ENCODE measurements at places on chromosomes 1 and 21.
A peak's percentile ranks its signal among the peaks of the same experiment; 100 is the strongest.

GRCh38 chr21:42047821-42048613 lies 23.1 kb upstream of the UMODL1 start:
- peak; percentile 97 for DNase-seq

DNA sequence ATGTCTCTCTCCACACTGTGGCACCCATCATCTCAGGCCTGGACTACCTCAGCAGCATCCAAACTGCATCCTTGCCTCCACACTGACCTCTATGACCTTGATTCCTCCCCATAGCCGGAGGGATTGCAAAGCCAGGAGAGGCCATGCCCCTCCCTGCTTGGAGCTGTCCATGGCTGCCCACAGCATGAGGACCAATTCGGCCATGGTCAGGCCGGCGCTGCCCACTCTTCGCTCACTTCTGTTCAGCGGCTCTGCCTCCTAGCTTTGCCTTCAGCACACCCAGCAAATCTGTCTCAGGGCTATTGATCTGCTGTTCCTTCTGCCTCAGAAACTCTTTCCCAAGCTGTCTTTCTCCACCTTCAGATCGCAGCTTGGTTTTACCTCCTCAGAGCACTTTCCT lies 94.5 kb downstream of the TNR start:
- no peak for DNase-seq

GRCh38 chr1:156904187-156904959 lies 10.9 kb downstream of the PEAR1 start:
- no peak for DNase-seq

- no peak for DNase-seq
These were observed 103.8 kb downstream of the ADARB1 start for GRCh38 chr21:45178070-45178608.

DNA sequence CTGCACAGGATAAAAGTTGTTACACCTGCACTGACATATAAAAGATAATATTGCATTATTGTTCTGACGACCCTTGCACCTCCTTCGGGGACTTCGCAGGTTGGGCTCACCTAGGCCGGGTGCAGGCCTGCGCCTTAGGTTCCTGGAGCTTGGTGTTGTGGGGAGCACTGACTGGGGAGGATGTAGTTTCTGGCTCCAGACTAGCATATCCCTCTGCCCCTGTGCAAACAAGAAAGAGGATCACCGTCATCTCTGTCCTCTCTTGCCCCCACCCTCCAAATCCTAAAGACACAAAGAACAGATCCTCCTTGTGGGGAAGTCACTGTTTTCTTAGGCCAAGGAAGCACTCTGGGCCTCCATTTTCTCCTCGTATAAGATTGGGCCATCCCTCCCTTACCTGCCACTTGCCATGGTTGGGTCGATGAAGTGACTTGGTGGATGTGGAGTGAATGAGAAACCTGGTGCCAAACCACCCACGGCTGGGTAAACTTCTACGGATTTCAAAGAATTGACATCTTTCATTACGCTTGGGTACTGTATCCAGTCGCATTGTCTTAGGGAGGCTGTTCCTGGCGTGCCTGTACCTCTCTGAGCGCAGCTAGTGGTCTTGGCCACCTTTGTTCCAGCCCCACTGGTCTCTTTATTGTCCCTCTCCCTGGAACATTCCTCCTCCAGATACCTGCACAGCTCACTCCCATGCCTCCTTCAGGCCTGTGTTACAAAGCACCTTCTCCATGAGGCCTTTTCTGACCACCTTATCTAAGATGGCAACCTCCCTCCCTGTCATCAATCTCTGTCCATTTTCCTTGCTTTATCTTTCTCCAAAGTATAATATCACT lies 34.4 kb upstream of the PKP1 start:
- DNase-seq: no peak

GRCh38 chr1:77200806-77201205 lies 18.4 kb downstream of the PIGK start:
- peak; percentile 63 for DNase-seq

DNA sequence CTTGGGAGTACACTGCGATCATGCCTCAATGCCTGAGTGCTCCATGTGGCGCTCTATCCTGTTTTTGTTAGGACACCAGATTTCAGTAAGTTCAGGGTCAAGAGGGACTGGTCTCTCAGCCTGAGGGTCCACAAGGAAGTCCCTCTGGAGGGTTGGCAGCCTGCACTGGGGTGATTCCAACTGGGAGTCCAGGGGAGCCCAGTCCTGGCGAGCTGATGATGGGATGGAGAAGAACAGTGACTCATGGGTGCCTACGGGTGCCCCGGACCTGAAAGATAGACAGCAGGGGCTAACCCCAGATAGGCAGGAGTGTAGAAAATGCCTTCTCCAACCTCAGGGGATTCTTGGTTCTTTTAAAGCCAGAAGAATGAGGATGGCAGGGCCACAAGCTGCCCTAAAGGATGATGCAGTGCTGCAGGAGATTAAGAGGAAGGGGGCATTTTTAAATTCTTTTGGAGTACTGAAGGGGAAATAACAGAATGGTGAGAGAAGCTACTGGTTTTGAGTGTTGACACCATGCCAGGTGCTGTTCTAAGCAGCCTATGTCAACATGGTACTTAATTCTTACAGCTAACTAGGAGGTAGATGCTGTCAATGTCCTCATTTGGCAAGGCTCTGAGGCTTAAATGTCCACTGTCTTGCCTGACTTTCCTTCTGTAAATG lies 68.4 kb upstream of the TLR5 start:
- DNase-seq: no peak

DNA sequence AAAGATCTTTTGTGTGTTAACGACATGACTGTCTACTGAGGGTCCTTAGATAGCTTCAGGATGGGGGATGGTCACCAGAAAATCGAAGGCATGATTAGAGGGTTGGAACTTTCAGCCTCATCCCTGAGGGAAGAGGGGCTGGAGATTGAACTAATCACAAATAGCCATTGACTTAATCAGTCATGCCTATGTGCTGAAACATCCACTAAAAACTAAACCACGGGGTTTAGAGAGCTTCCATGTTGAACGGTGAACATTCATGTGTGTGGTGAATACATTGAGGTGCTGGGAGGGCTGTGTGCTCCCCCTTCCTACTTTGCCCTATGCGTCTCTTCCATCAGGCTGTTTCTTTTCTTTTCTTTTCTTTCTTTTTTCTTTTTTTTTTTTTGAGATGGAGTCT lies 17.0 kb downstream of the RBP7 start:
- DNase-seq: no peak

GRCh38 chr1:92538413-92539061 lies 51.8 kb upstream of the GFI1 start:
- DNase-seq: peak; percentile 58

DNA sequence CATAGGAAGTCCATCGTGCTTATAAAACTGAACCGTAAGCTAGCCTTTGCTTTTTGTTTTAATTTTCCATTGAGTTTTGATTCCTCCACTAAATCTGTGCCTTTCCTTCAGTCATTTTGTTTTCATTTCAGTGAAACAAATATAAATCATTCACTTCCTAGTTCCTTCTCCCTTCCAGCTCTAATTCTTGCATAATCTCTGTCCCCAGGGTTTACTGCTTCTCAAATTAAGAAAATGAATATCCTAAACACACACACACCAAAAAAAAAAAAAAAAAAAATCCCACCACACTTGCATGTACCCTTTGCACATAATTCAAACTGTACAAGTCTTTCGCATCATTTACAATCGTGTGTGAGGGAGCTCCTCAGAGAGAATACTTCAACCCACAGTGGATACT lies 6.8 kb downstream of the KCNH1 start:
- DNase-seq: no peak

- DNase-seq: peak; percentile 95
These were observed 2.3 kb upstream of the RUNX1 start for GRCh38 chr21:35051287-35051818.

GRCh38 chr21:43861706-43862105 lies 3.3 kb upstream of the AGPAT3 start:
- DNase-seq: no peak

GRCh38 chr1:164587617-164588501 lies 28.9 kb downstream of the PBX1 start:
- no peak for DNase-seq

DNA sequence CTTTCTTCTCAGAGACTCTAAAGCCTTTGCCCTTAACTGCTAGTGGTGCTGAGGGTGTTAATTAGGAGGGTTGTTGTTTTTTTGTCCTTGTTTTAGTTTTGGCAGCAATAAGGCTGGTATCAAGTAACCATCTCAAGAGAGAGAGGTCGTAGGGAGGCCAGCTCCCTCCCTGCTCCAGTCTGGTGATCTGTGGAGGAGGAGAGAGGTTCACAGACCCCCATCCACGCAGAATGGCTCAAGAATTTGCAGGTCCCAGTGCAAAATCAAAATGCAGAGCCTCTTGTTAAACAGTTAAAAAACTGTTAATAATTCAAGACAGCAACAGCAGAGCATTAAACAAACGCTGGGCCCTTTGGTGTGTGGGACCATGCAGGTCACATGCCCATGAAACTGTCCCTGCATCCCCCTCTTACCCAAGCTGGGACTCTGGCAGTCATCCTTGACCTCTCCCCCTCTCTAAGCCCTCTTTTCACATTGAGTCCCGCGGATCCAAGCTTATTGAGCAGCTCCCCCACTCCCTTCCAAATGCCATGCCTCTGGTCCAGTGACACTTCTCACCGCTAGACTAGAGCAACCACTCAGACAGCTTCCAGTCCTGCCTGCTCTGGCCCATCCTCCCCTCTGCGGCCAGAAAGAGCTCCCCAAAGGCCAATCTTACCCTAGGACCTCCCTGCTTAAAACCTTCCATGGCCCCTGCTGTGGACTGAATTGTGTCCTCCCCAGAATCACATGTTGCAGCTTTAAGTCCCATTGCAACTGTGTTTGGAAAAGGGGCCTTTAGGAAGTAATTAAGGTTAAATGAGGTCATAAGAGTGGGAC lies 47.7 kb upstream of the RPL11 start:
- no peak for DNase-seq

- no peak for DNase-seq
These were observed 224.0 kb downstream of the KIF26B start for GRCh38 chr1:245378745-245379144.

- DNase-seq: peak; percentile 15
These were observed 10.2 kb downstream of the C1orf216 start for GRCh38 chr1:35708441-35708921.

- peak; percentile 56 for DNase-seq
These were observed at the start of gene SYDE2 for GRCh38 chr1:85200463-85201339. SYDE2 (minus strand) TSS chr1:85201016; CDS start chr1:85200996, 20 bp downstream.

GRCh38 chr1:17554954-17555353 lies 15.5 kb downstream of the ARHGEF10L start:
- DNase-seq: no peak

GRCh38 chr21:20026543-20026942 lies 971.7 kb upstream of the NCAM2 start:
- DNase-seq: no peak

- no peak for DNase-seq
These were observed 8.2 kb downstream of the RBM15 start for GRCh38 chr1:110347182-110347893.

- DNase-seq: no peak
These were observed 118.8 kb downstream of the SIPA1L2 start for GRCh38 chr1:232511172-232511571.

DNA sequence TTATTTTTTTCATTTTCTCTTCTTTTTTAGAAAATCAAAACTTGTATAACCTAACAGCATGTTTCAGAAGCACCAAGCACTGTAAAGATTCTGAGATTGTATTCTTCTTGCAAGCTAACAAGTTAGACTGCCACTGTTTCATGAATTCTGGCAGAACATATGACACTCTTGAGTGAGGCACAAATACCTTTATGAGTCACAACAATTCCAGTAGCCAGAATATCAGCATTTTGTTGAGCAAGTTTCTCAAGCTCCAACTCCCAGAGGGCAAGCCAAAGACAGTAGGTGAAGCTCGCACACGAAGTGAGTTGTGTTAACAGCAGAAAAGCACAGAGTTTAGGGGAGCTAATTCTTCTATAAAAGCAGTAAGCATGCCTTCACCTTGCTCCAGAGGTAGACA lies 268.8 kb upstream of the NCAM2 start:
- no peak for DNase-seq

DNA sequence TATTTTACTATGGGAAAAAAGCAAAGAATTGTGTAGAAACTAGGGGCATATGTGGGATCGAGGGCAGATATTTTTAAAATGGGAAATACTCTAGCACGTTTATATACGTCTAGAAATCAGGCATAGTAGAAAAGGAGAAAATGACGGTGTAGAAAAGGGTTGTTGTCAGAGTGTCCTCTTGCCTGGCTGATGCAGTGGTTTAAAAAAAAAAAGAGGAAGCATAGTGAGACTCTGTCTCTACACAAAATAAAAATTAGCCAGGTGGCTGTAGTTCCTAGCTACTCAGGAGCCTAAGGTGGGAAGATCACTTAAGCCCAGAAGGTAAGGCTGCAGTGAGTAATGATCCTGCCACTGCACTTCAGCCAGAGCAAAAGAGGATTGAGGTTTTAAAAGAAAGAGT lies 64.7 kb upstream of the LRRC7 start:
- no peak for DNase-seq

- DNase-seq: no peak
These were observed 93.7 kb downstream of the TNNI3K start for GRCh38 chr1:74328851-74329250.

- peak; percentile 42 for DNase-seq
These were observed 5.9 kb downstream of the LMO4 start for GRCh38 chr1:87334351-87335174.

GRCh38 chr21:19237608-19238007 lies 834.0 kb upstream of the TMPRSS15 start:
- no peak for DNase-seq
